ENCODE measurements at places on chromosomes 16 and 17.

- ATAC-seq: no peak
Observed at GRCh38 chr16:67464565-67464964, 16.4 kb downstream of the ATP6V0D1 start.

GRCh38 chr17:68424861-68425260 lies 32.4 kb downstream of the WIPI1 start:
- ATAC-seq: no peak

DNA sequence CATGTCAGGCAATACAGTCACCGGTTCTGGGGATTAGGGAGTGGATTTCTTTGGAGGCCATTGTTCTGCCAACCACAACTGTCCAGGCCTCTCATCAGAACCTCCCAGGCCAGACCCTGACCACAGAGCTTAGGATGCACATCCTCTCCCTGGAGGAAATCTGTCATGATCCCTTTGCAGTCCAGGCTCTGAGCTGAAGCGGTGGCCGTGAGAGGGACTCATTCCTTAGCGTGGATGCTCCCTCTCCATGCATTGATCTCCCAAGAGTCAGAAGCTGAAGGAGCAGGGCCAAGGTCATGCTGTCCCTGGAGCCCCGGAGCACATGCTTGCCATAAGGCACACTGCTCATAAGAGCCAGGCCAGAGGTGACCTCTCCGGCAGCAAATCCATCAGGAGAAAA lies 181.4 kb downstream of the COPRS start:
- no peak for ATAC-seq

- ATAC-seq: no peak
Observed at GRCh38 chr17:36546418-36547093, 1.8 kb downstream of the GGNBP2 start.

DNA sequence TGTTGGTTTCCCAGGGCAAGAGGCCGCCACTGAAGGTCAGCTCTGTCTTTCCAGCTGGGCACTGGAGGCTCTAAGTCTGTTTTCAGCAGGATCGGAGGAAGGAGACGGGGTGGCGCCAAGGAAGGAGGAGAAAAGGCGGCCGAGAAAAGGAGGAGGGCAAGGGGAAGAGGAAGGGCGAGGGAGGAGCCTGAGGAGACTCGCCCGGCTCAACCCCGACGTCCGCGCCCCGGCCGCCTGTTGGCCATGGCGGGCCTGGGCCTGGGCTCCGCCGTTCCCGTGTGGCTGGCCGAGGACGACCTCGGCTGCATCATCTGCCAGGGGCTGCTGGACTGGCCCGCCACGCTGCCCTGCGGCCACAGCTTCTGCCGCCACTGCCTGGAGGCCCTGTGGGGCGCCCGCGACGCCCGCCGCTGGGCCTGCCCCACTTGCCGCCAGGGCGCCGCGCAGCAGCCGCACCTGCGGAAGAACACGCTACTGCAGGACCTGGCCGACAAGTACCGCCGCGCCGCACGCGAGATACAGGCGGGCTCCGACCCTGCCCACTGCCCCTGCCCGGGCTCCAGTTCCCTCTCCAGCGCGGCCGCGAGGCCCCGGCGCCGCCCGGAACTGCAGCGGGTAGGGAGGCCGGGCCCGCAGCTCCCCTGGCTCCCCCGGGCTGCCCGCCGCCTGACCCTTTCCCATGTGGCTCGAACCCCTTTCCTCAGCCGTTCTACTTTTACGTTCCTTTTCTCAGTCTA lies at the start of gene RNF135:
Gene RNF135, plus strand, starts transcription at position 209 of the 737 bp plus-strand sequence. Its CDS starts 35 bp downstream, at position 244.
- ATAC-seq: peak; percentile 89

GRCh38 chr17:55783684-55784245 lies 32.9 kb downstream of the PCTP start:
- no peak for ATAC-seq

GRCh38 chr16:55568207-55568606 lies 1.7 kb downstream of the CAPNS2 start:
- ATAC-seq: no peak

GRCh38 chr16:81558444-81559175 lies 114.0 kb downstream of the CMIP start:
- no peak for ATAC-seq

GRCh38 chr17:6517062-6517461 lies 39.3 kb downstream of the PITPNM3 start:
- no peak for ATAC-seq

DNA sequence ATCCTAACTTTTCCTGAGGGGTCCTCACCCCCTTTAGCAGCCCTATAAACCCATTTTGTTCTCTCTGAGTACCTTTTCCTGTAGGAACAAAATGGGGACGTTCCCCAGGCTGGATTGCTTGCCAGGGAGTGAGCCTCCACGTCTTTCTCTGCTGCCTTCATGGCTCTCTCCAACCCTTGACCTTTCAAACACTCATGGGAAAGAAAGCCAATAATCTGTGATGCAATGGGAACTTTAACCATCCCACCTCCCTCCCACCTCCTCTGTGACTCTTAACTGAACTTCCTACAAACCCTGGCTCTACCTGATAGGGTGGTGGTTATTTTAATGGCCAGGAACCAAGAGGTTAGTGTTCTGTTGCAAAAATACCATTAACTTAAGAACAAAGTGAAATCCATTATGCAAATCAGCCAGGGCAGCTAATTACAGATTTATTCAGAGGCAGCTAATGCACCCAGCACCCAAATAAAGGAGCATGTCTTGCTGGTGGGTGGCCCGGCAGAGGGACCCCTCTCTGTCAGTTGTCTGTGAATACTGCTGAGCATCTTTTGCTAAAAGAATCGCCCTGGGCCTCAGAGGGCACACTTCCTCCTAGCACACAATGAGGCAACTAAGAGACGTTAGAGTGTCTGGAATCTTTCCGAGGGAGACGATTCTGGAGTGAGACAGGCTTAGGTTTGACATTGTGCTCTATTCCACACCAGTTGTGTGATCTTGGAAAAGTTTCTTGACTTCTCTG lies 3.0 kb downstream of the PIPOX start:
- ATAC-seq: no peak

GRCh38 chr17:1231456-1231855 lies 38.8 kb upstream of the BHLHA9 start:
- no peak for ATAC-seq

GRCh38 chr17:30565073-30565935 lies 88.1 kb downstream of the GOSR1 start:
- ATAC-seq: no peak

DNA sequence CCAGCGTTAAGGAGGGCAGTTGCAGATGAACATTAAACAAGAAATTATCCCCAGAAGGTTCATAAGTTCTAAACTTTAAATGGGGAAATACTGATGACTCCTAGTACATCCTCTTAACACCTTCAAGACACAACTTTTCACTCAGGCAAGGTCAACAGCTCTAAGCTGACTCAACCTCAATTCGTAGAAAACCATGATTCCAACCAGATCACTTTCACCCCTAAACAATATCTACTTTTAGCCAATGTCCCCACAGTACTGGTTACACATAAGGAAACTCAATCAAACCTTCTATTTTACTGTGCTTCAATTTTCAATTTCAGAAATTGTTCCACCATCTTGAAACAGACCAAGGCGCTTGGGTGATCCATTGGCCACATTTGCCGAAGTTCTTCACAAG lies 2.3 kb downstream of the CDYL2 start:
- peak; percentile 72 for ATAC-seq

- ATAC-seq: no peak
Observed at GRCh38 chr16:88522276-88522949, 47.8 kb upstream of the ZC3H18 start.

DNA sequence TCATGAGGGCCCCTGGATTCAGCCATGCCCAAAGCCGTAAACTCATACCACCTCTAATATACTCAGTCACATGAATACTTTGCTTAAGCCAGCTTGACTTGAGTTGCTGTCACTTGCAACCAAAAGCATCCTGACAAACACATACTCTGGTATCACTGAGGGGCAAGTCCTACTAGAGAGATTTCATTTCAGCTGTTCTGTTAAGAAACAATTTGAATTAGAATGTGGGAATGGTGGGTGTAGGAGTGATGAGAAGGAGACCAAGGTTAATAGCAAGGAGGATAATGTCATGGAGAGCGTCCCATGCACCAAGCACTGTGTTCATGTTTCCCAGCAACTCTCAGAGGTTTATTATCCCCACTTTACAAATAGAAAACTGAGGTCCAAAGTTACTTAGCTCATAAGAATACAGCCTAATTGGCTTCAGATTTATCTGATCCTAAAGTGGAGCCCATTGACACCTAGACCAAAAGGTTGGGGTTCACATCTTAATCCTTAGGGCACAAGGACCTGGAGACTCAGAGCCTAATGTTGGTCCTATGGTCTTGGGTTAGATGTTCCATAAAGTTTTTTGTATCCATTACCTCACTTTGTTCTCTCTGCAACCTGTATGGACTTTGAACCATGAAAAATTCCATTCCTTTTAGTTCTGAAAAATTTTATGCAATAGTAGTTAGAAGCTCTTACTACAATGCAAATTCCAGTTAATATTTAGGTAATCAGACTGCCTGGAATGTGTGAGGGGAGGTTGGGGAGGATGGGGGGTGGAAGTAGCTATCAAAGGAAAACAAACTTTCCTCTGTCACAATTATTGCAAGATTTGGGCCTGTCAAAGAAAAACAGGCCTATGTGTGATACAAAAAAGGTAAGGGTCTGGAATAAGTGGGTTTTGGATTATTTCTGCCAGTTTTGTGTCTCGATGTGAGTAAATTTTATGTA lies 105.9 kb downstream of the IRX3 start:
- no peak for ATAC-seq

GRCh38 chr16:25030420-25031131 lies 15.4 kb upstream of the ARHGAP17 start:
- peak; percentile 20 for ATAC-seq

GRCh38 chr16:67463691-67464090 lies 17.3 kb downstream of the ATP6V0D1 start:
- ATAC-seq: no peak

DNA sequence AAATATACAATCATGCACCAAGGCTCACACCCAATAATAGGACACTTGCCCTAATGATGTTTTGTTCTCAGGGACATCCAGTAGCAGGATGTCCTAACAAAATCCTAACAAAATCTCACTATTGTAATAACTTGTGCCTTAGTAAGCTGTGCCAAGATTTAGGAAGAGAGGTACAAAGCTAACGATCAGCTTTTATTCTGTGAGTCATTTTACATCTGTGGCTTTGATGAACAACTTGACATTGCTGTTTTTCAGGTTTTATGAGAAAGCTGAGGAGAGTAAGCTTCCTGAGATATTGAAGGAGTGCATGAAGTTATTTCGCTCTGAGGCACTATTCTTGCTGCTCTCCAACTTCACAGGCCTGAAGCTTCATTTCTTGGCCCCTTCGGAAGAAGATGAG lies 18.9 kb downstream of the OGFOD1 start:
- no peak for ATAC-seq

DNA sequence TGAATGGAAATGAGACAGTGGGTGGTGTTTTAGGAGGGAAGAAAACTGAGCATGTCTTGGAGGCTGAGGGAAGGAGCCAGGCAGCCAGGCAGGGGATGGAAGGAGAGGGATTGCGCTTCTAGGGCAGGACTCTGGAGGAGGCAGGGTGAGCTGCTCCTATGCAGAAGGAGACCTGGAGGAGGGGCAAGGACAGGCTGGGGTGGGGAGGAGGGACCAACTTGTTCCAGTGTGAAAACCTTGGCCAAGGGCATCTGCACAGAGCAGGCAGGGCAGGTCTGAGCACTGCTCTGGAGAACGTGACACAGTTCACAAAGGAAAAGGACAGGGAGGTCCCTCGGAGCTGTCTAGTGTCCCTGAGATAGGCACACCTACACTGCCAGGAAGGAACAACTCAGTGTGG lies 5.5 kb downstream of the GALK1 start:
- ATAC-seq: no peak

- no peak for ATAC-seq
Observed at GRCh38 chr17:12964840-12965239, 53.0 kb downstream of the ELAC2 start.

- ATAC-seq: no peak
Observed at GRCh38 chr17:46139432-46140210, 53.6 kb downstream of the KANSL1 start.

DNA sequence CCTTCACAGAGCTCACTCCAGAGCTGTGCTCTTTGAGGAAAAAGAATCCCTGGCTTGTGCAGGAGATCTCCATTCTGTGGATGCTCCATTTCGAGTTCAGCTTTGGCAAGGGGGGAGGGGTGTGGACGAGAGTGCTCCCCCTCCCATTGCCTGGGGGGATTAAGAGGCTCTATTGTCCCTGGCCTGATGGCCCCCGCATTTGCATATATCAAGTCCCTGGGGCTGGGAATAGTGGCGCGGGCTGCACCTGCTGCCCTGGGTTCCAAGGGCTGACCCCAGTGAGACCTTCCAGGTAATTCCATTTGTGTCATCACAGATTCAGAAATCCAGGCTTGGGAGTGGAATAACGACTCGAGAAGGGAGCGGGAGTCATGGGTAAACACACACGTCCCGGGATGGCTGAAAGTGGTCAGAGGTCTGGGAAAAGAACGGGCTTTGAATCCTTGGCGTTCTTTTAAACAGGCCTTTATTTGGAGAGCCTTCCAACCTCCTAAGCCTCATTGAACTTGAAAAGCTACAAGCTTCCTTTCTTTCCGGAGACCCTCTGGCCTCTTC lies 479.3 kb downstream of the HS3ST3B1 start:
- ATAC-seq: no peak

DNA sequence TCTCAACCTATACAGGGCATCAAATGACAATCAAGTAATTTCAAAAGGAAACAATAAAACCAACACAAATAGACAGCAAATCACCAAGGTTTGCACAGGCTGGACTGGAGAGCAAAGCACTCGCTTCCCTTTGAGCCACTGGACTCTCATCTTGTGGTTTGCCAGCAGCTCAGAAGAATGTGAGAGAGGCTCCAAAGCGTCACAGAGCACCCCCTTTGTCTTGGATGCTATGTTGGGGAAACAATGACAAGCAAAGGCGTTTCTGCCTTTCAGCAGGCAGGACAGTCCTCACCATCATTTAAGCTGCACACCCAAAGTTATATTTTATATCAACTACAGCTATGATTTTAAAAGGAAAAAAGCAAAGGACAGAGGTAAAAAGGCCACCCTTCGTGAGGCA lies 13.2 kb downstream of the SLC6A4 start:
- no peak for ATAC-seq

- no peak for ATAC-seq
Observed at GRCh38 chr16:3838600-3839401, 41.7 kb downstream of the CREBBP start.

GRCh38 chr17:40945414-40945813 lies 8.0 kb upstream of the KRT23 start:
- ATAC-seq: no peak

- no peak for ATAC-seq
Observed at GRCh38 chr17:17533901-17534441, 37.8 kb upstream of the RASD1 start.

DNA sequence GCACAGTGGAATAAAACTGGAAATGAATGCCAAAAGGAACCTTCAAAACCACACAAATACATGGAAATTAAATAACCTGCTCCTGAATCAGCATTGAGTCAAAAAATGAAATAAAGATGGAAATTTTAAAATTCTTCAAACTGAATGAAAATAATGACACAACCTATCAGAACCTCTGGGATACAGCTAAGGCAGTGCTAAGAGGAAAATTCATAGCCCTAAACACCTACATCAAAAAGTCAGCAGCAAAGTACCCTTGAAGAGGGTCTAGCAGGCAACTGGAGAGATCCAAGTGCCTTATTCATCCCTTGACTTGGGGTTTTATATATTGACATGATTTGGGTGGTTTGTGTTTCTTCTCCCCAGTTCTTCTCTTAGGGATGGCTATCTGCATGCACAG lies 294.1 kb downstream of the PMP22 start:
- no peak for ATAC-seq
